ENCODE measurements at places on chromosomes 1 and 21.
A peak's percentile ranks its signal among the peaks of the same experiment; 100 is the strongest.

DNA sequence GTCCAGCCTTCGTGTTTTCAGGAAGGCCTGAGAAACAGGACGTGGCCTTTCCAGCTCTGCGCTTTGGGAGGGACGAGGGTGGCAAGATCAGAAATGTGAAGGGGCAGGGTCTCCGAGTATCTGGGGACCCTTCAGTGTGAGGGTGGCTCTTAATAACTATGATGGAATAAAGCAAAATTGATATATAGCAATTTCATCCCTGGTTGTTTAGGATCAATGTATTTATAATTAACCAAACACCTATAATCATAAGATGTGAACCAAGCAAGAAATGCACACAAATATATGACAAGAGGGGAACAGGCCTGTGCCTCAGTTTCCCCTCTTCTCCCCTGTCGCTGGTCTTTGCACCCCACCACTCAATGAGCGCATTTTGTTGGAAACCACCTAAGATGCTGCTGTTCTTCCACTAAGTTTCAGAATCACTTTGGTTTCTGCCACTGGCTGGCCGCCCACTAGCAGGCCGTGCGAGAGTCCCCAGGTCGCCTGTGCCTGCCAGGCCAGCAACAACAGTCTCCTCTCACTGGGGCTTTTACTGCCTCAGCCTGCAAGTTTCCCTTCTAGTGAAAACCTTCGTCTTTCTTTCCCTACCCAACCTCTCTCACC is 36.6 kb downstream of the UBASH3A start:
- no peak for DNase-seq

DNA sequence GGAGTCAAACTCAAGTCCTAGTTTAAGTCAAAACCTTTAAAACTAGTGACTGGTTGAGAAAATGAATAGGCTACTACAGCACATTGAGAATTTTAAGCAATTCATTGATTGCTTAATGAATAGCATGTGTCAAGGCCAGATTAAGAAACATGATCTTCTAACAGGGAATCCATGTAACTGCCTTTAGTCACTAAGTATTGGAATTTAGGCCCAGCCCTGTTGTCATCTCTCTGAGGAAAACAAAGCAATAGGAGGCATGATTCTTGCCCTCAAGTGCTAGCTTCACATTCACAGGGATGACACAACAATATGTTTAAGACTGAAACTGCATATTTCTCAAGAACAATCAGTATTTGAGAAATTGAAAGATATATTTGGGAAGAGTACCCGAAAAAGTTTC is 70.0 kb upstream of the PTGS2 start:
- DNase-seq: no peak

- no peak for DNase-seq
These were observed 3.2 kb downstream of the DVL1 start for GRCh38 chr1:1345860-1346500.

GRCh38 chr1:9035226-9035625 is 9.0 kb upstream of the SLC2A7 start:
- no peak for DNase-seq

DNA sequence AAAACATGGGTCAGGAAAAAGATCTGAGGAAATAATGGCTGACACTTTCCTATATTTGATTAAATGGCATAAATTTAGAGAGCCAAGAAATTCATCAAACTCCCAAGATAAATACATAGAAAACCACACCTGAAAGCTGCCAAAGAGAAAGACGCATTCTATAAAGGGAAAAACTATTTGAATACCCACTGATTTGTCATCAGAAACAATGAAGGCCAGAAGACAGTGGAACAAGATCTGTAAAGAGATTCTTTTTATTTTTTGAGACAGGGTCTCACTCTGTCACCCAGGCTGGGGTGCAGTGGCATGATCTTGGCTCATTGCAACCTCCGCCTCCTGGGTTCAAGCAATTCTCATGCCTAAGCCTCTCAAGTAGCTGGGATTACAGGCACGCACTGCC is 17.4 kb downstream of the SDE2 start:
- DNase-seq: no peak

DNA sequence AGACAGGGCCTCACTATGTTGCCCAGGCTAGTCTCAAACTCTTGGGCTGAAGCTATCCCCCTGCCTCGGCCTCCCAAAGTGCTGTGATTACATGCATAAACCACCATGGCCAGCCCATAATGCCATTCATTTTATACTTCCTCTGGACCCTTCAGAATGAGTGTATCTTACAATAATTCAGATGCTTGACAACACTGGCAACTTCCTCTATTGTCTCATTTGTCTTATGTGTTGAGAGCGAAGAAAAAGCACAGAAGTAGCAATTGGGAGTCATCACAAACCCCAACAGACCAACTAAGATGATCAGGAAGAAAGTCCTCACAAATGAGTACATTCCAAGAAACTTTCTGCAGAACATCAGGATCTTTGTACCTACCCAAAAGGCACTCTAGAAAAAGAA is 191.9 kb downstream of the RERE start:
- DNase-seq: no peak

GRCh38 chr1:162704673-162705424 is 72.6 kb downstream of the DDR2 start:
- DNase-seq: no peak

- DNase-seq: no peak
These were observed 130.1 kb downstream of the TGFB2 start for GRCh38 chr1:218475275-218475674.

DNA sequence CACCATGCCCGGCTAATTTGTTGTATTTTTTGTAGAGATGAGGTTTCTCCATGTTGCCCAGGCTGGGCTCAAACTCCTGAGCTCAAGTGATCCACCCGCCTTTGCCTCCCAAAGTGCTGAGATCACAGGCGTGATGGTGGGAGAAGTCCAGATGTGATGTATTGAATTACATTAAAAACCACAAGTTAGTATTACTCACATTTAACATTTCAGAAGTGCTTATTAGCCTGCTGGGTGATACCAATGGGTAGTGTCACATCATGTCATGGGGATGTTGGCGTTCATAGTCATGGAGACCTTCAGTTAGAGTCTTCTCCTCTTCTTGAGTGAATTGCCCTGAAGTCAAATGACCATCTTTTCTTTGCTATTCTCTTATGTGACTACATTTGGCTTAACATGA is 63.6 kb upstream of the VAMP3 start:
- no peak for DNase-seq

DNA sequence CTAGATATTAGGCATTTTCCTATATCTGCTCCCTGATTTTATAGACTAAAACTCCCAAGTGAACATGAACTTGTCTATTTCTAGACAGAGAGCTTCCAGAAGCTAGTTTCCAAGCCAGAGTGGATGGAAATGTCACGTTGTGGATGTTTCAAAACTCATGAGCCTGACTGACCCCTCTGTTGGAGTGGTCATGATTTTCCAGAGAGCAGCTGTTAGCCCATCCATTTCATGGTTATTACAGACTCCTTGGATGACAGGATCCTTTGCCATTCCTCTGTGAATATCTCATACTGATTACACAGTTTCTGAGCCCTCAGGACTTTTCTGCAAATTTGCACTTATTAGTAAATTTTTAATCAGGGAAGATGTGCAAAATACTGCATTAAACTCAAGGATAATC is 76.8 kb upstream of the ATF3 start:
- no peak for DNase-seq

DNA sequence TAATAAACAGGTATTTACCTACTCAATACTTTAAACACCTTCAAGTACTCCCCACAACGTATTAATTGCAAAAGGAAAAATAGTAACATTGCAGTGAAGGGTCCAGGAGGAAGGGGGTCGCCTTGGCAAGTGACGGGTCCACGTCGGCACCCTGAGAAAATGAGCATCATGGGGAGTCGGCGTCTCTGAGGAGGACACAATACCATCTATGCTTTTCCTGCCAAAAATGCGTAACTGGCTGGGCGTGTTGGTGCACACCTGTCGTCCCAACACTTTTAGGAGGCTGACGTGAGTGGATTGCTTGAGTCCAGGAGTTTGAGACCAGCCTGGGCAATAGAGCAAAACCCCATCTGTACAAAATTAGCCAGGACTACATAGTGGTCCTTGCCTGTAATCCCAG is 7.3 kb downstream of the FTCD start:
- no peak for DNase-seq

DNA sequence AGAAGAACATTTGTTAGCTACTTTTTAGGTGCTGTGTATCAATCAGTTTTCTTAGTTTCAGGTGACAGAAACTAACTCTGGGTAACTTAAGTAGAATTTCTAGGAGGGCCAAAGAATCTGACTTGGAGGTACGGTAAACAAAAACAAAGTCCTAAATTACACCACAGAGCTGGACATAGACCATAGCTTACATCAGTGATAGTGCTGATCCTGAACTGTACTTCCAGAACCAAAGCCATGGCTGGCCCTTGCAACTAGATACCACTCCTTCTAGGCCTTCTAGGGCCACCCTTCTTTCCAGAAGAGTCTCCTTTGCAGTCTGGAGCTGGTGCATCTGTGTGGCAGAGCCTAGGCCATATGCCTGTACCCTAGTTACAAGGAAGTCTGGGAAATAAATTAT is 94.5 kb downstream of the OLFML2B start:
- DNase-seq: no peak

DNA sequence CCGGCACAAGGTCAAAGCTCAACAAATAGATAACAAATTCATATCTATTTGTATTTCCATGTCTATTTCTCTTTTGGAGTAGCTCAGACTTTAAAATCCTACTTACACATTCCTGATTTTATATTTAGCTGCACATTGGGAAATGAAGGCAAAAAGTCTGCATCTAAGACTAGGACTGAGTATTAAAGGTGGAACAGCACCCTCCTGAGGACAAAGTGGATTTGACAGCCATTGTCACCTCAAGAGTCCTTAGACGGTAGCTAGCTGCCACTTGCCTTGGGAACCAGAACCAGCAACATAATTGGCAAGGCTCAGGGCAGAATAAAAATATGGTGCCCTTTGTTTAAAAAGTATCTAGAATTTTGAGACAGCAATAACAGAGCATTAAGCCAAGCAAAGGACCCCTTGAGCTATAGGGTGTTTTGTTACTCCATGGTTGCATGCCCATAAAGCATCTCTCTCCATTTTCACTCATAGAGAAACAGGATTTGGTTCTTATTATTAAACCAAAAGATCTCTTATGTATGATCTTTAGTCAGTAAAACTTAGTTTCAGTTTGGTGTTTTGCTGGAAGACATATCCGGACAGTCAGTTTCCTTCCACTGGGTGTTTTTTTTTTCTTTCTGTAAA is 30.0 kb upstream of the SGIP1 start:
- peak; percentile 75 for DNase-seq

DNA sequence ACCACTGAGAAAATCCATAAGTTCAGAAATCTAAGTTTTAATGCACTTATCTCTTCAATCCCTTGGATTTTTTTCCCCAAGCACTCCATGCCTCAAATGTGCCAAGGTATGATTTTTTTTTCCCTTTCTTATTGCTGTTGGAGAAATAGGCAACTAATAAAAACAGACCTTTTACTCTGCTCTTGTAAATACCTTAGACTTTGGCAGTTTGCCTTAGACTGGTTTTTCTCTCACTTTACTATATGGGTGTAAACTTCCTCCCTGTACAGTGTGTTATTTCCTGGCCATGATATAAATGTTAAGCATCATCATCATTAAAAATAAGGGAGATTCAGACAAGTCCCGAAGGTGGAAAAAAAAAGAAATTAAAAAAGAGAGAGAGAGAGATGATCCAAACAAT is 65.7 kb downstream of the LRRC8C start:
- DNase-seq: no peak

DNA sequence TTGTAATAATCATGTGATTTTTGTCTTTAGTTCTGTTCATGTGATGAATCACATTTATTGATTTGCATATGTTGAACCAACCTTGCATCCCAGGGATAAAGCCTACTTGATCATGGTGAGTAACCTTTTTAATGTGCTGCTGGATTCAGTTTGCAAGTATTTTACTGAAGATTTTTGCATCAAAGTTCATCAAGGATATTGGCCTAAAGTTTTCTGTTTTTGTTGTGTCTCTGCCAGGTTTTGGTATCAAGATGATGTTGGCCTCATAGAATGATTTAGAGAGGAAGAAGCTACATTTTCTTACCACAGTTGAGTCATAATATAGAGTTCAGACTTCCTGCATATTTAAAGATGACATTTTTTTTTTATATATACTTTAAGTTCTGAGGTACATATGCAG is 455.9 kb downstream of the PLPP3 start:
- DNase-seq: no peak

GRCh38 chr21:32249511-32250280 is 29.2 kb downstream of the MIS18A start:
- DNase-seq: no peak

- DNase-seq: no peak
These were observed 67.6 kb upstream of the SLC22A15 start for GRCh38 chr1:115908565-115909274.

DNA sequence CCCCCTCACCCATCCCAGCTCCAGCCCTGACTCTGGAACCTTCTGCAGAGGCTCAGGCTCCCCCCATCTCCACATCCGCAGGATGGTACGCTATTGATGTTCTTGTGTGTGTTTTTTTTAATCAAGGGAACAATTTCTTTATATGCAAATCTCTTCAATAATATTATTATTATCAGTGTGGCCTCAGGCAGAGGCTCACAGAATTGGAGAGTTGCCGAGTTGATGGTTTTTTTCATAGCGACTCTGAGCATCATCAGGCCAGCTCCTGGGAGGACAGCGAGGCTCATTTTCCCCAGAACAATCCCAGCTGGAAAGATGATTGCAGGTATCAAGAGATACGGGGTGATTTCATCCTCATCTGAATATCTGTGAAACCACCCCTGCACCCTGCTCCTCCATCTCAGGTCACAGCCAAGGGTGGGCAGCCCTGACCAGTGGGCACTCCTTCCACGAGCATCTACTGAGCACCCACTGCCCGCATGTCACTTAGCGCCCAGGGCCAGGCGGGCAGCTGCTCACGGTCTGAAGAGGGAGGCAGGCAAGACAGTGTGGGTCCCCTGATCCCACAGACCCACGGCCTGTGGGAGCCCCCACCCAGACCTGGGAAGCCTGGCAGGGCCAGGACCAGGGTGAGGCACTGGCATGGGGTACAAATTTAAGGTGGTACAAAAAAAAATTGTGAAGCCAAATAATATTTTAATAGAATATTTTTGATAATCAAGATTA is 245.6 kb upstream of the VAMP3 start:
- DNase-seq: no peak

- DNase-seq: peak; percentile 83
These were observed 462 bp upstream of the TLCD4 start for GRCh38 chr1:95116580-95117206.

- no peak for DNase-seq
These were observed 2.3 kb downstream of the GJB4 start for GRCh38 chr1:34761776-34762307.

- no peak for DNase-seq
These were observed 5.9 kb upstream of the ATP1A2 start for GRCh38 chr1:160109686-160110085.

GRCh38 chr1:3312898-3313575 is 141.4 kb upstream of the ARHGEF16 start:
- no peak for DNase-seq

GRCh38 chr1:51736702-51737101 is 119.8 kb downstream of the OSBPL9 start:
- no peak for DNase-seq

- DNase-seq: no peak
These were observed 24.4 kb downstream of the EFCAB7 start for GRCh38 chr1:63547621-63548294.

GRCh38 chr1:168617974-168618750 is 41.8 kb downstream of the XCL1 start:
- DNase-seq: no peak

Measured in SK-N-DZ (cell line).